ENCODE measurements at places on chromosomes 3 and 15.

GRCh38 chr3:183291497-183292031 is 38.5 kb downstream of the B3GNT5 start:
- no peak for DNase-seq

GRCh38 chr3:72338942-72339669 is 509.1 kb downstream of the SHQ1 start:
- DNase-seq: no peak

- no peak for DNase-seq
These were observed 80.6 kb downstream of the MYO9A start for GRCh38 chr15:72037321-72037720.

DNA sequence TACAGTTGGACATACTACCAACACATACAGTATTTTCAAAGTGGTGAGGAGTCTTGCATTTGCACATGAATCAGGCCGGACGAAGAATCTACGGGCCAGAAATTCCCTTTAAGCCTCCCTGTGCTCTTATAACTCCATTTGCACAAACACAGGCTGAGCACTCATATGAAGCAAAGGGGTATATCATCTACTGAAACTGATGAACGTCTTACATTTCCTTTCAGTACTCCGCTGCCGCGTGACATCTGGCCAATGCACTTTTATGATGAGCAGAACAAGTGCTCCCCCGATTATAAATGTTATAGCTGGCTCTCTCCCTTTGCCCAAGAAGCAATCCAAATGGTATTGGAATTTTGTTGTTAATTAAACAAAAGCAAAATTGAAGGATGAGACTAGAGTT is 110.3 kb upstream of the ICE2 start:
- no peak for DNase-seq

DNA sequence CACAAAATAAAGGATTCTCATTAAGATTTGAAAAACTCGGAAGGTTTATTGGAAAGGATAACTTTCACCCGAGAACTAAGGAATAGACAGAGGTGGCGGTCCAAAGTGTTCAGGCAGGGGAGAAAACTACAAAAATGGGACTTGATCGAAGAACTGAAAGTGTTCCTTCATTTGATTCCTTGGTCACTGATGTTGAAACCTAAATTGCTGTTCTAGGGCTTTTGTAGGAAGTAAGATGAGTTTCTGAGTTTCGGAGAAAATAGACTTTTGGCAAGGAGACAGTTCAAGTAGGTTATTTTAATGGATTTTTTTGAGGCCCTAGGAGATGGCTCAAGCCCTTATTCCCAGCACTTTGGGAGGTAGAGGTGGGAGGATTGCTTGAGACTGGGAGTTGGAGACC is 1.4 kb downstream of the TRIP4 start:
- no peak for DNase-seq

GRCh38 chr3:196554205-196554604 is 14.1 kb downstream of the WDR53 start:
- no peak for DNase-seq

DNA sequence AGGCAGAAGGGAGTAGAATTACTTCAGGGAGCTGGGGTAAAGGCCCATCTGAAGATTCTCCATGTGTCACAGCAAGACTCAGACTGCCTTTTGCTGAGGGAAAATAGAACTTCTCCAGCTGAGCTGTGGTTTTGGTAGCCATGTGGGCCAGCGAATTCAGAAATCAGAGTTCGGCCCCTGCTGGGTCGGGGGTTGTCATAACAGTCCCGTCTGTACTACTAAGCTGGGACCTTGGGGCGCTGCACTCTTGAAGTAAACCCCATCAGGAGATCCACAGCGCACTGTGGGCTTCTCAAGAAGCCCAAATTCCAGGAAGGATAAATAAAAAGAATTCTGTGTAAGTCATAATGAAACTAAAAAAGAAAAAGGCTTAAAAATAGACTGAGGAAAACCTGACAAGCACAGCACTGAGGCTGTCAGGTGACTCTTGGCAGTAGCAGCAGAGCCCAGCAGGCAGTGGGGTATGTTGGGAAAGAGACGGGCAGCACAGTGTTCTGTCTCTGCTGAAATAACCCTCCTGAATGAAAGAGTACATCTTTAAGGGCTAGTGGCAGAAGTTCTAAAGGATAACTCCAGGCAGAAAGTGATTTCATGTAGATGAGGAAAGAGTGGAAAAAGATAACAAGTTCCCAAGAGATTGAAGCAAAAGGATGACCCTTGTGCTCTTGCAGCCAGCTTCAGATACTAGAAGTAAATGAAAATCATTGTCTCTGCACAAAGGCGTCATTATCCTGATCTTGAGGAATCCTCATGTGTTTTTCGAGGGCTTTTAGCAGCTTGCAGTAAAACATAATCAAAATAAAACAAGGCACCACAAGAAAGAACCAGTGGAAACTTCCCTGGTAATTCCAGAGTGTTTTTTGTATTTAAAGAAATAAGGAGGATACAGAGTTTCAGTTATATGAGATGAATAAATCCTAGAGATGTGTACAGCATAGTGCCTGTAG is 74.5 kb downstream of the RAB7A start:
- peak; percentile 70 for DNase-seq

GRCh38 chr3:184443364-184443763 is 63.5 kb downstream of the CHRD start:
- no peak for DNase-seq

DNA sequence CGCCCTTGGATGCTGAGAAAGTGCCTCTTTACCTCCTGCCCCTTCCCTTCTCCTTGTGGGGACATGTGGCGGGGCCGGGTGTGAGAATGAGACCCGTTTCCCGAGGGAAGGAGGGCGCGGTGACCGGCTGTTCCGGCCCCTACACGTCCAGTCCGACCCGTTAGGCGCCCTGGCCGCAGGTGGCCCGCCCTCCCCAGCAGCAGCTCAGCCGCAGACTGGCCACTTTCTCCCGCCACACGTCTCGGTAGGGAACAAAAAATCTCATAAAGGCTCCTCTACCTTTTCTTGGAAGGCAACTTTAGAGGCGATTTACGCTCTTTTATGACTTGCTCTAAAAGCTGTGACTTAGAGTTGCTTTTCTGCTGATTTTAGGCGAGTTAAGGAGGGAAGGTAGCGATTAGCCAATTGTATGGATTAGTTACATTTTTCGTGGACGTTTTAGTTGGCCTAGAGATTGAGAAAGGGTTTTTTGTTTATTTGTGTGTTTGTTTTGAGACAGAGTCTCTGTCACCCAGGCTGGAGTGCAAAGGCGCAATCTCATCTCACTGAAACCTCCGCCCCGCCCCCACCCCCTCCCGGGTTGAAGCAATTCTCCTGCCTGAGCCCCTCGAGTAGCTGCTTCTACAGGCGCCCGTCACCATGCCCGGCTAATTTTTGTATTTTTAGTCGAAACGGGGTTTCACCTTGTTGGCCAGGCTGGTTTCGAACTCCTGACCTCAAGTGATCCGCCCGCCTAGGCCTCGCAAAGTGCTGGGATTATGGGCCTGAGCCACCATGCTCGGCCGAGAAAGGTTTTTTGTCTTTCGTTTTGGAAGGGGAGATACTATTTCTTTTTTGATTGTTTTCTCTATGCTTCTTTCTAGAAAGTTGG is 8.3 kb upstream of the PGPEP1L start:
- DNase-seq: no peak

DNA sequence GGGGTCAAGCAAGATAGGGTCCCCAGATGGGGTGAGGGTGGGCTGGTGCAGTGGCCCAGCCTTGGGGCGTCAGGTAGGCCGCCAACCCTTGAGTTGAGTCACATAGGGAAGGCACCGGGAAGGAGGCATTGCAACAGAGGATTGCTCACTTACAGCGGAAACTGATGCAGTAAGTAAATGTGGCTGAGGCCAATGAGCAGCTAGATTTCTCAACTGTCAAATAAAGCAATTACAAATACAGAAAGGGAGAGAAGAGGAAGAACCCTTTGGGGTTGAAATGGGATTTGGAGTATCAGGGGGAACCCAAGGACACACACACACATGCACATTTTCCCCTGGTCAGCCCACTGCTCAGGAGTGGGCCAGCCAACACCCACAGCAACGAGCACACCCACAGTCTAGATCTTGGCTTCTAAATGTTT is 44.0 kb downstream of the CHSY1 start:
- no peak for DNase-seq

GRCh38 chr3:134366928-134367811 is 7.1 kb downstream of the AMOTL2 start:
- peak; percentile 97 for DNase-seq

DNA sequence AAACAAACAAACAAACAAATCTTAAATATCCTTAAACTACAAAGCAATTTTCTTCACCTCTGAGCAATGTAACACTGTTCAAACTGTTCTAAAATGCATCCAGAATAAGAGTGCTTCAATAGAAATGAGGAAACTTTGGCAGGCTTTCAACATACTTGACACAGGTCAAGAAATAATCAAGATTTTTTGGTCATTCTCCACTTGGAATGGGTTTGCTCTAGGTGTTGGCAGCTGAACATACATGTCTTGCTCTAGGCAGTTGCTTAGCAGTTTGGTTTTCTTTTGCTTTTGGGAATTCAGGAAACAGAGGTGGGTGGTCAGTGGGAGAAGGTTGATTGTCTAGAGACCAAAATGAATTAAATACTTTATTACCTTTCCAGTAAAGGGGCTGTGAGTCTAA is 1.4 kb upstream of the LRRC3B start:
- no peak for DNase-seq

- no peak for DNase-seq
These were observed 476.1 kb downstream of the NAALADL2 start for GRCh38 chr3:175335229-175335628.

- DNase-seq: no peak
These were observed 32.0 kb upstream of the FURIN start for GRCh38 chr15:90836296-90836871.

DNA sequence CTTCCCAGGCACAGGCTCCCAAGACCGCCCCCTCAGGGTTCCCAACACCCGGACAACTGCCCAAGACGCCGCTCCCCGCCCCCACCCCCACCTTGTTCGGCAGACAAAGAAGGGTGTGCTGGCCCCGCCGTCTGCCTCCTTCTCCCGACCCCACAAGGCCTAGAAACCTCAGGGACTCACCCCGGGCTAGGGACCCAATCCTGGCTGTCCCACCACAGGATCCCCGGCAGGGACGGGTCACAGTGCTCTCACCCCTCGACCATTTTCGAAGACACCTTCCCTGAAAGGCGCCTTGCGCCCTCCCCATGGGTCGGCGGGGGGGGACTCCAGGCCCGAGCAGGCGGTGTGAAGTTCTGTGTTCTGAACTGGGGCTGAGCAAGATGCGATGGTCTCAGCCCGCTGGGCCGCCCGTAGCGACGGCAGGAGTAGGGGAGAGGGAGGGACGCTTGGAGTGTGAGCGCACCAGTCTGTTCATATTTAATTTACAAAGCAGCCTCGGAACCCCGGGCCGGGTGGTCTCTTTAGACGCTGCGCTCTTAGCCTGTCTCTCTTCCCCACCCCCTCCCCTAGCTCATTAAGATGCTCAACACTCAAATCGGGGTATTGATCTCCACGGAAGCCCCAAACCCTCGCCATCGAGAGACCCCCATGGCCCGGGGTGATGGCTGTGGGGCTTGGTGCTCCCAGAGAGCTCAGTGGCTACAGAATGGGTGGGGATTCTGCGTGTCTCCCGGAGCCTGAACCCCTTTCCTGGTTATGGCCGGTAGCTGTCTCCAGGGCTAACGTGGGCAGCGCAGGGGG is 1.4 kb upstream of the ISLR2 start:
- no peak for DNase-seq

DNA sequence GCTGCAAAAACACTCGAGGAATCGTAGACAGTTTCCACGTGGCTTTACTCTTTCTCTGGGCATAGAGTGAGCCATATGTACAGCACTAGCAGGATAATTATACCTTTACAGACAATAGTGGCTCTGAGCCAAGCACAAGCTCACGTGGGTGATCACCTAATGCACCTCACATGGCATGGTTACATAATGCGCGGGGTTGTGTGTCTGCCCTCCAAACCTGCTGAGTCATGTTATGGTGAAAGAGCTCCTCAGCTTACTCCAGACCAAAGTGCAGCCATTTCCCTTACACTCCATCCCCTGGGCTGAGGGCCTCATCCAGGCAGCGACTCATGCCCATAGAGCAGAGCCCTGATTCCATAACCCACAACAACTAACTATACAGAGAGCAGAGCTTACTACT is 1458.4 kb upstream of the CADM2 start:
- DNase-seq: no peak

- DNase-seq: peak; percentile 79
These were observed 294.0 kb downstream of the RORA start for GRCh38 chr15:60935130-60935529.

DNA sequence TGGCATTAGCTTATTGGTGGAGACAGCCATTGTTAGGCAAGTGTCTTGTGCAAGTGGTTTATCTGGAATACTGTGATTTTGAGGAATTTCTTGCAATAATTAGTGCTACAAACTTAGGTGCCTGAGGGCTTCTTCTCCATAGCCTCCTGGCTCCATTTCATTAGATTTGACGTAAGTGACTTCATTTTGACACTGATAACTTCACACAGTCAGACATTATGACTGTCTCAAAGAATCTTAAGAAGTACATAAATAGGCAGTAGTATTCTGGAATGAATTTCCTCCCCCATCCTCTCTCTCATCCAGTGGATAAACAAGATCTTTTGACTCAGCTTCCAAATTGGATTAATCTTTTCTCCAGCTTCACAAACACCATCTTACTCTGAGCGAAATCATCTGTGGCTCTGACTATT is 19.0 kb downstream of the ARL14 start:
- no peak for DNase-seq

DNA sequence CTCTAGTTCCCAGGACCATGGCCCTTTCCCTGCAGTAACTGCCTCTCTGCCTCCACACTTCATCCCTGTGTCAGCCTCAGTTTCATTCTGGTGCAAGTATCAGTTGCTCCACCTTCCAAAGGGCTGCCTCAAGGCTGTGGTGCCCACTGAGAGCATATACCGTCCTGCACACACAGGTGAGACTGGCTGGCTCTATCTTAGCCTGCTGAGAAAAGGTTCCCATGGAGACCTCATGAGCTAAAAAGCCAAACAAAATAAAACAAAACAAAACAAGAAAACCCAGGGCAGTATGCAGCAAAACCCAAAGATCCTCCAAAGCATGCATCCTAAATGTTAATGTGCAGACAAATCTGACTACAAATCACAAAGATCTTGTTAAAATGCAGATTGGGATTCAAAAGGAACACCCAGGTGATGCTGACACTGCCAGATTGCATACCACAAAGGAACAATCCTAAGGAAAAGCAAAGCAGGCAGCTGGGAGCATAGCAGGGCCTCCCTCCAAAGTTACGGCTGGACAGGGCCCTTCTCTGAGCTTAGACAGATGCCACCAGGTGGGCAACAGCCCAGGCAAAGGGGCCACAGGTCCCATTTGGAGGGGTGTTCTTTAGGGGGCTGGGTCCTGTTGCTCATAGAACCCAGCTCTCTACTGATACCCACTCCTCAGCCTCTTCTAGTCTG is 76.3 kb upstream of the SLCO2A1 start:
- DNase-seq: no peak

DNA sequence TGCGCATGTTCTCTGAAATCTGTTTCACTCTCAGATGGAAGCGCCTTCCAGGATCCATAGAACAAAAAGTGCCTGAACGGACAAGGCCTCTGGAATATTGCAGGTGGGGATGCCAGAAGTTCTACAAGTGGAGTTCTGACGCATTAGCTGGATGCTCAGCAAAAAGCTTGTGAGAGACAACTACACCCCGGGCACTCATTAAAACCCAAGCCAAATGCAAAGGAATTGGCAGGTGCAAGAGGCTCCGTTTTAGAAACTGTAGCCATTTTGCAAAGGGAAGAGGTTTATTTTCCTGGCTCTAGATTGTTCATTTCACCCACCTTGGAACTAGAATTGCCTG is 35.2 kb upstream of the SLC24A5 start:
- DNase-seq: no peak

- no peak for DNase-seq
These were observed 27.3 kb downstream of the MOBP start for GRCh38 chr3:39494781-39495180.

All from midbrain (tissue), 1 donor.